ENCODE measurements at places on chromosomes 2 and 18.

DNA sequence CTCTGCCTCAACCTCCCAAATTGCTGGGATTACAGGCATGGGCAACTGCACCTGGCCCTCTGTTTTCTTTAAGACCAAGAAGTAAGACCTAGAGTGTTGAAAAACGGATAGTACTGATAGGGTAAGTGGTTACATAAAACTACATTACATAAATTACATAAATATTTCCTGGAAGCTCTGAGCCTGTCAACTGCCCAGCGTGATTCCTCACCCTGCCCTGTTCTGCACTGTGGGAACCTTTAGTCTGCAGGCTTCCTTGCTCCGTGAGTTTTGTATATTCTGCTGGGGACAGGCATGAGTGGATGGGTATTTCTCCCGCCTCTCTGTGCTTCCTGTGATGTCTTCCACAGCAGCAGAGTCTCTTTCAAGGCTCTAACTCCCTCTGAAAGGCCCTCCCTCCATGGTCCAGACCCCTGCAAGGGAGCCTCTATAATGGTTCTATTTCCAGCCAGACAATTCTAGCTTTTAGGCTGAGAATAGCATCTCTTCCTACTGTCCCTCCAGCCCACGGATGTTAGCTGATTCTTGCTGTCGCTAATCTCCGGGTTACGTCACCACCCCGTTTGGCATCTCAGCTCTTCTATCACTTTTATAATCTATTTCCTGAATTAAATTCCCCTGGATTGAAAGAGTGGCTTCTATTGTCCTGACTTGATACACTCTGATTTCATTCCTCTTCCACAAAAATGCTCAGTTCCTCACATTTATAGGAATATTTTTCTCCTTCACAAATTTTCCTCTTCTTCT is 49.5 kb upstream of the PLEKHM3 start:
- DNase-seq, result no peak

DNA sequence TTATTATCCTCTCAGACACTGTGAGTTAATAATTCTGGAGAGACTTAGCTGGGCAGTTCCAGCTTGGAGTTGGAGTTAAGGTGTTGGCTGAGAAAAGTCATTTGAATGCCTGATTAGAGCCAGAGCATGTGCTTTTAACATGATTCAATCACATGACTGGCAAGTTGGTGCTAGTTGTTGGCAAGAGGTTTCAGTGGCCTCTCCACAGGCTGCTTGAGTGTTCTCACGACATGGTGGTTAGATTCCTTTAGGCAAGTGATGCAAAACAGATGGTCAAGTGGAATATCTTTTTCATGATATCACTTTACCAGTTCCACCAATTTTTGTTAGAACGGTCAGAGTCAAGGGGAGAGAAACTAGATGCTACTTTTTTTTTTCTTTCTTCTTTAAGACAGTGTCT is 262.7 kb upstream of the FN1 start:
- peak; percentile 46 for DNase-seq

DNA sequence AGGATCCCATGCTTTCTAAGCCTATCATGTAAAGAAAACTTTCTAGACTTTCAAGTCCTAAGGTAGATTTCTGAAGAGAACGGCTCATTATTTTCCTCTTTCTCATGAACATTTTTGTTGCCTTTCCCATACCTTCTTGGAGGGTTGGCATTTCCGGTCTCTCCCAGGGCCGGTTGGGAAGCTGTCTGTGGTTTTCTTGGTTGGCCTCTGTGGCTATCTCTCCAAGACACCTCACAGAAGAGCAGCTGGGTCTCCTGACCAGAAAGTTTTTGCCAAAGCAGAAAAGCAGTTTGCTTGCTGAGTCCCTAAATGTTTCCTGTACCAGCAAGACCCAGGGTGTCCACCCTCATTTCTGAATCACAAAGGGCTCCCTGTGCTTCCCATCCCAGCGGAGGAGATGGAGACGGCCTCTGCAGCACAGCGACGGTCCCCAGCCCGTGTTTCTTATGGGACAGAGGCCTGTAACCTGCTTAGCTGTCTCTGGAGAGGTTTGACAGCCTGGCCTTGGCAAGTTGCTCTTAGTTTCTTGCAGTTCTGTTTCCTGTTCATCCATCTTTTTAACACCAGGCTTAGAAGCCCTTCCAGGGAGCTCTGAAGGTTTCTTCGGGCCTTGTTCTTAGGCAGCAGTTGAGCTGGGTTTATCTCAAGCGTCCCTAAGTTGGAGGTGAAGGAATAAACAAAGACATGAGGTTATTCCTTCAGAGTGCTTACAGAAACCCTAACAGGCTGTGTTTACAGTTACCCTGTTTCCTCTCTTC is 39.8 kb downstream of the GREB1 start:
- no peak for DNase-seq

DNA sequence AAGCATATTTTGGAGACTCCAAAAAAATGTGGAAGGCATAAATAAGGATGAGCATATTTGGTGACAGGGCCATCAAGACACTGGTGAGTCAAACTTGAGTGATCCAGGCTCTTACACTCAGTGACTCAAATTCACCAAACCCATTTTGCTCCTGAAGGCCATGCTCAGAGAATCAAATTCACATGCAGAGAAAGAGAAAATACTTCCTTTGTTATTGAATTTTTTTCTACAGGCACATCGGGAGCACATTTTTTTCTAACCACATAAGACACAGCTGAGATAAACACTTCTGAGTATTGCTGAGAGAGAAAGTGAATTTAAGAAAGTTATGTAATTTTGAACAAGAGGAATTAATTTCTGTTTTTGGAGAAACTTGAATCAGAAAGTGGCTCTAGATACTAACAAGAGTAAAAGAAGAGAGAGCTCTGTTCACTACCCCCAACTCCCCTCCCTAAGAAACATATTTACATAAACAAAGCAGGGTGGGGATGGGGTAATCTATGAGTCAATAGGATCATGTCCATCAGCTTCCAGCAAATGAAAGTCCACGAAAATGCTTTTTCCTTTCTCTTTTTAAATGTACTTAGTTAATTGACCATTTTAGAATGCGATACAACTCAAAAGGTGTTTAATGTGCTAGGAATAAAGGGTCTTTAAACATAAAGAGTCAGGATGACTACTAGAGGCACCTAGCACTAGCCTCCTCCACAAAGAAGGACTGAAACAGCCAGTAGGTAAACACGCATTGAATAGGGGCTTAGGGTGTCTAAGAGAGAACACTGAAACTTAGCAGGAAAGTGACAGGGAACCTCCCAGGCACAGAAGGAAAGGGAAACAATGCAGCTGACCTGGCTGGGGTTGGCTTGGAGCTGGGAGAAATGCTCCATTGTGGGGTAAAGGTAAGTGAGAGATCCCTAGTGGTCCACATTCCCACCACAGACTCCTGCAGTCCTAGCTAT is 152.3 kb downstream of the KCNE4 start:
- no peak for DNase-seq

- DNase-seq, result no peak
Measured at GRCh38 chr2:84160453-84160852, 298.6 kb downstream of the SUCLG1 start.

- DNase-seq, result peak; percentile 19
Measured at GRCh38 chr2:169362118-169362893, at the start of gene LRP2. TSS of gene LRP2 (minus strand) at chr2:169362534. CDS start at chr2:169362399, 135 bp downstream.

DNA sequence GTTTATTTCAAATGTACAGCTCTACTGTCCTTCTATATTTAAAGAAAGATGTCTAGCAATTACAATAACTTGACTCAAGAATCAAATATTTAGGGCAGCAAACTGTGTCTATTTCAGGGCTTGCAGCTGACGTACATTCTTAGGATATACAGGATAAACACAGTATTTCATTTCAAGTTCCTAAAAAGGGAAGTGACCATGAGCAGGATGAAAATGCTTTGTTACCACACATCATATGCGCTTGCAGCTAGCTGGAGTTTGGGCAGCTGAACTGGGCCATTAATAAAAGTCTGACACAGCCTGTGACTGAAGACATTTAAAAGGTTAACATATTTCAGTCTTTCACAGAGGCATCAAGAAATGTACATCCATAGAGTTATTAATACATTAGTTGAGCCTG is 264.6 kb upstream of the TRIB2 start:
- no peak for DNase-seq

DNA sequence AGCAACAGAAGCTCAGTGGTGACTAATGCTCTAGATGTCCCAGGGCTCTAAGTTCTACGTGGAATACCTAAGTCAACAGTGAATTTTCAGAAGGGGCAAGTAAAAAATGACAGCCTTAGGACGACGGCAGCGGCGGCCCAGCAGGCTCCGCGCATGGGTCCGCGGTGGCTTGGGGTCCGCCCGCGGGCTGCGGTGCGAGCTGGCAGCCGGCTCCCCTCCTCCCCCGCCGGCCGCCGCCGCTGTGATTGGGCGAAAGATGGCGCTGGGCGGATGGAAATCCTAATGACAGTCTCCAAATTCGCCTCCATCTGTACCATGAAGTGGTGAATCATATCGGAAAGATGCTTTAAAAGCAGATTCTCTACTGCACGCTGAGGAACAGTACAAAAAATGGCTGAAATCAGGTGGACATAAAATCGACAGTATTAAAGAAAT is 74.7 kb downstream of the HNRNPLL start:
- no peak for DNase-seq

DNA sequence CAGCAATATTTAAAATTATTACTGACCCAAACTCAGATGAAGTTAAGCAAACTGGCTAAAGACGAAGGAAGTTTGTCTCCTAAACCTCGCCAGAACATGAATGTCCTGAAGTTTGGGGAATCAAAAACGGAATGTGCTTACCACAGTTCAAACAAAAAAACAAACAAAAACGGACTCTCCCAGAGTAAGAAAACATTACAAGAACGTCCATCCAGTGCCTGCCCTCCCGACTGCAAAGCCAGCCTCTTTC is 1.1 kb downstream of the KANSL1L start:
- DNase-seq, result no peak

DNA sequence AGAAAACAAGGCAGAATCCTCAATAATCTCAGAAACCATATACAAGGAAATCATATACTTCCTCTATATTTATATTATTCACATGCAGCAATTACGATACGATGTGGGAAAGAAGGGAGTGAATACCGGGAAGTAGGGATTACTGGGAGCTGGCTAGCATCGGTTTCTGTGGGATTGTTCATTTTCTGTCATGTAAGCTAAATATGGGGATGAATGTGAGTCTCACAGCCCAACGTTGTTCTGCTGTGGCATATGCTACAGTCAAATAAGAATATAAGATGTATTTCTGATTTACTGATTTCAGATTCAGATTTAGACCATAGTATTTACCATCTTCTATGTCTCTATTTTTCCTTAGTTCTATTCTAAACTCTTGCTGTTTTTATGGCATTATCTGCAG is 113.6 kb downstream of the EVA1A start:
- DNase-seq, result no peak

Data from MM.1S (cell line).